ENCODE measurements at places on chromosomes 7 and 10.

GRCh38 chr10:109926061-109926745 lies 2.9 kb upstream of the XPNPEP1 start:
- no peak for DNase-seq

- no peak for DNase-seq
Observed at GRCh38 chr7:55020466-55020871, 1.7 kb downstream of the EGFR start.

GRCh38 chr7:36814311-36814710 lies 90.0 kb upstream of the AOAH start:
- DNase-seq: no peak

DNA sequence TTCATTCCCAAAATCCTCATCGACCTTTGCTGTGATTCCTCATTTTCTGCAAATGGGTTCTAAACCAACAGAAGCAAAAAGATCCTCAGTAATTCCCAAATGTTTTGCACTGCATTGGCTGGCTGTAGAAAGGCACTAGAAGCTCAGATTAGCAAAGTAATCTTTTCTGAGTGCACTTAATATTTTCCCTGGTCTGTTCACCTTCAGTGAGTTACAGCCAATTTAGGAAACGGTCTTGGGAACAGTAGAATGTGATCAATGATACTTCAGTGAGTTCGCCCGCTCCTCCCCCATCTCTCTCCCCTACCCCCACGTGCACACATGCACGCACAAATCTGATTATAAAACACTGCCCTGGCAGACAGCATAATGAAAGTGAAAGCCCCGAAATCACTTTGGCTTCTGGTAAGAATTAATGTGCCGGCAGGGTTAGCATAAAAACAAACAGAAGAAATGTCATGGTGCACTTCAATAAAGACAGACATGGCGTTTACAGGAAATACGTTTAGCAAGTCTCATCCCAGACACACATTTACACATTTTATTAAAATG lies 201.3 kb upstream of the CDCA7L start:
- DNase-seq: no peak

DNA sequence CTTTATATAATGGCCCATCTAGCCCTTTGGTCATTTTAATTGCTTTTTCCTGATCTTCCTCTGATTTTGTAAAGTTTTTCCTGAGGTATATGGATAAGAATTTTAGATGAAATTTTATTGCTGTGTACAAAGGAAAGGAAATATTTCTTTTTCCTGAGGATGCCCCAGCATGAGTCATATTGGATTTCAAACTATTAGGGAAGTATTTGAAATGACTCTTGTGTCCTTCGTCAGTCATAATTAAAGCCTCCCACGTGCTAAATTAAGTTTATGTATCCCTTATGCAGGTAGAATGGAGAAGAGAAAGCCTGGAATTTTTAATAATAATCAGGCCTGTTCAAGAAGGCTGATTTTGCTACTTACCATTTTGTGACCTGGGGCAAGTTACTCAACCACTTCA lies 82.6 kb upstream of the GLI3 start:
- no peak for DNase-seq
